ENCODE measurements at places on chromosomes 3 and 15.

DNA sequence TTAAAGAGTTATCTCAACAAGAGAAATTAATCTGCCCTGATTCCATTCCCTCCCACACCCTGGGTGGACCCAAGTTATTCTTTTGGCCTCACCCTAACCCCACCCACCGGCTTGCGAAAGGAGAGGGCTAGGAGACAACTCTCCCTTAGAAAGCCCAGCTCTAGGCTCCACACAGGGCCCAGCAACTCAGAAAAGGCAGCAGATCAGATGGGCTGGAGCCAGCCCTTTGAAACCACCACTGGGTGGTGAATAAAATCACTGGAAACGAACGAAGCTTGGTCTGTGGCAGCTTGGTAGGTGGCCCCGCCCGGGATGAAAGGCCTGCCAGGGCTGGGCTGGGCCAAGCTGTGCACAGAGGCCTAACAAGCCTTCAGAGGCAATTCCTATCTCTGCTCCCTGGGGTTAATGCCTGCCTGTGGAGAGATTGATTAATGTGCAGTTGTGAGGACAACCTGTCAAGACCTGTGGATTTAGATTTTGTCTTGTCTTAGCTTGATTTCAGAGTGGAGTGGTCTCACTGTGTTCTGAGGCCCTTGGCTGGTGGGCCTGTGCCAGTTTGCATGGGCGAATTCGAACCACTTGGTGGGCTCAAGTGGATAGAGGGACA, 38.8 kb downstream of the BHLHE40 start:
- no peak for DNase-seq

GRCh38 chr15:96285305-96285704, 45.2 kb upstream of the NR2F2 start:
- DNase-seq: no peak

DNA sequence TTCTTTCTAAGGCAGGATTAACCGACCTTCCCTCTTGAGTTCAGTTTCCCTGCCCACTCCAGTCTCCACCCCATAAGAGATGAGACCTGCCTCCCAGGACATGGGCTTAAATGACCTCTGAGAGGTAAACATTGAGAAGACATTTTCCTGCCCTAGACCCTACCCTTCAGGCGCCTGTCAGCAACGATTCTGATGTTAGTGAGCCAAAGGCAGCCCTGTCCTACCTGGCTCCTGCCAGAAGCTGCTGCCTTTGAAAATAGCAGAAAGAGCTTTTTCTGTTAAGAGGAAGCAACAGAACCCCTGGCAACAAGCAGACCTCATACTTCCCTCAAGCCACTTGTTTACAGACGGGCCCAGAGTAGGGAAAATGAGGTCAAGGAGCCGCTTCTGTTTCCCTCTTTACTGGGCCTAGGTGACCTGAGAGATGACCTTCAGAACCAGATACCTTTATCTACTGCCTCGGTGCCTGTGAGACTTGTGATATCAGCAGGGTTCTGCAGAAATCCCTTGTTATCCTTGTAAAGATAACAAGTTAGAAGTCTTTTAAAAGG, 52.0 kb downstream of the CD200R1L start:
- no peak for DNase-seq

DNA sequence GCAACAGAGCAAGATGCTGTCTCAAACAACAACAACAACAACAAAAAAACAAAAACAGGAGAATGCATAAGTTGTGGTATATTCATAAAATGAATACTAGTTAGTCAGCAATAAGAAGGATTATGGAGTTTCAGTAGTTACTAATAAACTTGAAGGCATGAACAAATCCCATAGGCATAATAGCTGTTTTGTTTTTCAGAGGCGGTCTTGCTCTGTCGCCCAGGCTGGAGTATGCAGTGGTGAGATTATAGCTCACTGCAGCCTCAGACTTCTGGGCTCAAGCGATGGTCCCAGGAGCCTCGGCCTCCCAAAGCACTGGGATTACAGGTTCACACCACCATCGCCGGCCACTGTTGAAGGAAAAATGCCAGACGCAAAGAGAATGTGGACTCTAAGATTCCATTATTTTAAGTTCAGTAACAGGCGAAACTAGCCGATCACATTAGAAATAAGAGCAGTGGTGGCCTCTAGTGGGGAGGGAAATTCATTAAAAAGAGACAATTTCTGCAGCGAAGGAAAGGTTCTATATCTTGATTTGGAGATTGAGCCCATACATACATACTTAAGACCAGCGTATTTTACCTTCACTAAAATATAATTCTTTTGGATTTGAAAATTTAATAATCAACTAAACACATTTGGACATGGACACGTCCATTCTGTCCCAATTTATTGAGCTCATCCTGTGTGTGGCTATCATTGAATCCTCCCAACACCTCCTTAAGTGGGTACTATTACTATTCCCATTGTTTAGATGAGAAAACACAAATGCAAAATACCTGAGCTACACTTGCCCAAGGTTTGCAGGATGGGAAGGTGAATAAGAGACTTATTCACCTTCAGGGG, 27.4 kb upstream of the HDAC11 start:
- DNase-seq: peak; percentile 31

DNA sequence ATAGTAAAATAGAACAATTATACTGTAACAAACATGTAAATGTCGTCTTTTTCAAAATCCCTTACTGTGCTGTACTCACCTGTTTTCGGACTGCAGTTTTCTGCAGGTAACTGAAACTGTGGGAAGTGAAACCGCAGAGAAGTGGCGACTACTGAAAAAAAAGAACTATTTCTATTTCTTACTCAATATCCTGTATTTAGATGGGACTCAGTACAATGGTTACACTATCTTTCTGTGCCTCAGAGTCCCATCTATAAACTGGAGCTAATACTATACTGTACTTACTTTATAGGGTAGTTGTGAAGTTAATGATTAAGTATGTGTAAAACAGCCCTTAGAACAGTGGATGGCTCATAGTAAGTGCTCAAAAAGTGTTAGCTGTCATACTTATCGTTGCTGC, 14.3 kb upstream of the P2RY12 start:
- no peak for DNase-seq

All from activated naive CD4-positive, alpha-beta T cell treated with anti-CD3 and anti-CD28 coated beads, Interleukin-2, amount 50 U/mL, for 16 hours (primary cell).